ENCODE measurements at places on chromosomes 16 and 17.

DNA sequence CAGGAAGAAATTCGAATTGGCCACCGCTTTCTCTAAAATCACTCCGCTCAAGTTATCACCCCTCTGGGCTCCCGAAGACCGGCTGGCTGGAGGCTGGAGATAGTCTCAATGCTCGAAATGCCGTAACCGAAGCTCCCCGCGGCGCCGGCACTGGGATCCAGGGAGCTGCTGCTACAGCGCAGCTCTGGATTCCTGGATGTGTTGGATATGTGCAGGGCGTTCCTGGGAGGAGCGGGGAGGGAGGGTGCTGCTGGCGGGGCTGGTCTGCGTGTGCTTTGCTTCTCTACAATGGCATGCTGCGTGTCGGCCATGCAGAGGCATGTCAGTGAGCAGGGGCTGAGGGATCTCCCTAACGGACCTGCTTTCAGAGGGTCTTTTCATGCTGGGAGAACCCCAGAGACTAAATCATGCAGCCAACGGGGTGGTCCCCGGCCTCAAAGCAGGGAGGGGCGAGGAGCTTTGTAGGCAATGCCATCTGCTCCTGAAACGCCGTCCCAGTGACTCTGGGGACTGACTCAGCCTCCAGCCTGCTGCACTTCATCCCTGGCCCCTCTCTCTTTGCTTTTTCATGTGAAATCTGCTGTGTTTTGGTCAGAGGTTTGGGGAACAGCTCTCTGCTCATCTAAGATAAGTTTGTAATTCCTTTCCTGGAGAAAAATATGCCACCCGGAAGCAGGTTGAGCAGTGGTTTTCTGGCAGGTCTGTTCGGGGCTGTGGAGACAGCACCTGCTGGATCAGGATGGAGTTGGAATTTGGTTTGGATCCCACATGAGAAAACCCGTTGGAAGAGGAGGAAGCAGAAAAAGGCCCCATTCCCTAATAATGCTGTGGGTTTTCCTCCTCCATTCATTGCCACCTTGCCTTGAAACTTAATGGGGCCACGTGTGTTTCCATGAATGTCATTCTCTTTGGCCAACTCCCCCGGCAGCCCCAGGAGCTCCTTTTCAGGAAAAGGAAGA is 311.4 kb downstream of the SEC14L1 start:
- peak; percentile 84 for DNase-seq

GRCh38 chr17:8685381-8685780 is 54.9 kb upstream of the MYH10 start:
- DNase-seq: no peak

DNA sequence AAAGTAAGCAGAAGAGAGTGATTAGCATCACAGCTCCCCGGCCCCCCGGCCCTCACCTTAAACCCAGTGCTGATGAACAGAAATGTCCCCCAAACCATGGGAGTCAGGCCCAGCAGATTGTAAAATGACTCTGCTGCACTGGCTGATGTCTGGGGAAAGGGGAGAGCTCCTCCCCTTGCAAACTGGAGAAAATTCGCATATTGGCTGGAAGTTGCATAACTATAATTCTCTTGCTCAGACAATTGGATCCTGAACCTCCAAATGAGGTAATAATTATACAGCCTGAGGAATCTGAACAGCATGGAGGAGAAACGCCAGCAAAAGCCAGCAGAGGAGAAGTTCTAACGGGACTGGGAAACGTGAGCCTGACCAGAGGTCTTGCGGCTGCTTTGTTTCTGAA is 109.7 kb downstream of the C16orf95 start:
- DNase-seq: no peak

- DNase-seq: no peak
These were observed 451.9 kb downstream of the SLC39A11 start for GRCh38 chr17:72640415-72641165.

DNA sequence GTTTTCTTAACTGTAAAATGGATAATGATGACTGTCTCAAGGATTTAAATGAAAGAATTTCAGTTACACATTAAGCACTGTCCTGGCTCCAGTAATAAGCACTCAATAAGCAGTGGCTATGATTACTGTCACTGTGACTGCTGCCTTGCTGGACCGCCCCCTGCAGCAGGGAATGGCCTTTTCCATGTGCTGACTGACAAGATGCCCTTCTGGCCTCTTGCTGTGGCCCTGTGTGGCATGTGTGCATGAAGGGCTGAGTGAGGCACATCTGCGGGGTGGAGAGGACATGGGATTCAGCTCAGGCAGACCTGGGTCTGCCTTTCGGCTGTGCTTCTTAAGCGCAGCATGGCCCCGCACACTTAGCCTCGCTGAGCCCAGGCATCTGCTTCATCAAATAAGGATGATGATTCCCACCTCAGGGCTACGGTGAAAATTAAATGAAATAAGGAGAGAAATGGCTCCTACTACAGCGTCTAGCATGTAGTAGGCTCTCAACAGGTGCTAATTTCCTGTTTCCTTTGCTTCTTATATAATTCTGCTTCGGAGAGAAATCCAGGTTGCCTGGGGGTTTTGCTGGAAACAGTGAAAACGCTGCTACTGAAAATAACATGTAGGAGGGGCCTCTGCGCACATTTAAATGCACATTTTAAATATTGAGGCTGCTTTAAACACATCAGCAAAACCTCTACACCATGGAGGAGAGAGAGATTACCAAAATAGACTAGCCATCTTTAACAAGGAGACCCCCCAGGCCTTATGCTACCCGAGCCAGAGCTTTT is 183.9 kb downstream of the PARN start:
- peak; percentile 30 for DNase-seq

GRCh38 chr16:57231821-57232350 is 13.2 kb upstream of the ARL2BP start:
- no peak for DNase-seq

- no peak for DNase-seq
These were observed 82.5 kb upstream of the HSBP1 start for GRCh38 chr16:83725313-83725712.

DNA sequence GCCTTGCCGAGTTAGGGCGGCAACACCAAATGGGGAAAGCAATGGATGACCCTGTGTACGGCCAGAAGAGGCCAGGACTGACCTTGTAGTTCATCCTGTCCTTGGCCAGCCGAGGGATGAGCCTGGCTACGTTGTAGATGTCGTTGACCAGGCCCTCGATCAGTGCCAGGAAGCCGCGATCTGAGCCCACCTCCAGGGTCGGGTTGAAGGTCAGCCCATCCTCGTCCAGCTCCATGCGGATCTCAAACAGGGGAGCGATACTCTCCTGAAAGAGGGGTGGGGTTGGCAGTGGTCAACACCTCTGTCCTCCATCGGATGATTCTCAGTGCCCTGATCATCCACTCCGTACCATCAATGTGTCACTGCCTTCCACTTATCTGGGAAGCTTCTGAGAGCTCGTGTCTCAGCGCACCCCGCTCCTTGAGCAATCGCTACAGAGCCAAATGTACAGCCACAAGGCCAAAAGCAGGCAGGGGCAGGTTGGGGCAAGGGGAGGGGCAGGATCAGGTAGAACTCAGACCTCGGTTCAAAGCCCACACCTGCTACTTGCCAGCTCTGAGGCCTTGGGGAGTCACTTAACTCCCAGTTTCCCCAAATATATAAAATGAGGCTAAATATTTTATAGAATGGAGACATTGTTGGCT is 39.9 kb downstream of the DNAH17 start:
- no peak for DNase-seq

DNA sequence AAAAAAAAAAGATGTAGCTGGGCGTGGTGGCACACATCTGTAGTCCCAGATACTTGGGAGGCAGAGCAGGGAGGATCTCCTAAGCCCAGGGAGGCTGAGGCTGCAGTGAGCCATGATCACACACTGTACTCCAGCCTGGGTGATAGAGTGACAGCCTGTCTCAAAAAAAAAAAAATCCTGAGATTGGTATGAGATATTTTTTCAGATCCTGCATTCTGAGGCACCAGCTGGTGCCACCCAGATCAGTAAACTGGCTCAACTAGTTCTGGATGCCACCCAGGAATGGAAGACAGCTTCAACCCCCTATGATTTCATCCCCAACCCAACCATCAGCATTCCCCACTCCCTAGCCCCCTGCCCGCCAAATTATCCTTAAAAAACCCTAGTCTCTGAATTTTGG is 7.1 kb upstream of the GJC1 start:
- no peak for DNase-seq

DNA sequence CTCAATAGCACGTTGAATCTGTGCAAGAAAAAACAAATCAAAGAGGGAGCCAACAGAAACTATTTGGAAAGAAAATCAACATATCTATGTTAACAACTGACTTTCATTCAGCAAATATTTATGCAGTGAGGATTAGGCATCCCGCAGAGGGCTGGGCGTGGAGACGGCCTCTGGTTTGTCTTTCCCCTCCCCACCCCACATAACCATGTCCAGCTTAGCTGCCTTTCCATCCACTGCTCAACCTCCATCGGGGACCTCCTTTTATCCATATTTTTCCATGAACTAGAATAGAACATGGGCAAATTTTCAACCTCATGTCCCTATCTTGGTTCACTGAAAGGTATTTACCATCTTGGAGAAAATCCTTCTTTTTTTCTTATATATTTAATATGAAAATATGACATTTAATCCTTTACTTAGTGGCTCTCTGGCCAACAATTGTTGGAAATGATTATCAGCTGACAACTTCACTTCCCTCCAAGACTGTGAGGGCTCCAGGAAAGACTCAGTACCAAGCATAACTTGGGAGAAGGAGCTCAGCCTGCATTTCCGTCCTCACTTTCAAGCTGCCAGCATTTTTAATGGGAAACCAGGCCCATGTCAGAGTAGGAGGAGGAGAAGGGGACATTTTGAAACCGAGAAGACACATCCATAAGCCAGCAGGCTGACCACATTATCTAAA is 462.6 kb upstream of the MAF start:
- no peak for DNase-seq

- no peak for DNase-seq
These were observed 42.5 kb downstream of the ZNF267 start for GRCh38 chr16:31916056-31916488.

GRCh38 chr17:48630925-48631692 is 5.0 kb upstream of the HOXB9 start:
- DNase-seq: no peak

DNA sequence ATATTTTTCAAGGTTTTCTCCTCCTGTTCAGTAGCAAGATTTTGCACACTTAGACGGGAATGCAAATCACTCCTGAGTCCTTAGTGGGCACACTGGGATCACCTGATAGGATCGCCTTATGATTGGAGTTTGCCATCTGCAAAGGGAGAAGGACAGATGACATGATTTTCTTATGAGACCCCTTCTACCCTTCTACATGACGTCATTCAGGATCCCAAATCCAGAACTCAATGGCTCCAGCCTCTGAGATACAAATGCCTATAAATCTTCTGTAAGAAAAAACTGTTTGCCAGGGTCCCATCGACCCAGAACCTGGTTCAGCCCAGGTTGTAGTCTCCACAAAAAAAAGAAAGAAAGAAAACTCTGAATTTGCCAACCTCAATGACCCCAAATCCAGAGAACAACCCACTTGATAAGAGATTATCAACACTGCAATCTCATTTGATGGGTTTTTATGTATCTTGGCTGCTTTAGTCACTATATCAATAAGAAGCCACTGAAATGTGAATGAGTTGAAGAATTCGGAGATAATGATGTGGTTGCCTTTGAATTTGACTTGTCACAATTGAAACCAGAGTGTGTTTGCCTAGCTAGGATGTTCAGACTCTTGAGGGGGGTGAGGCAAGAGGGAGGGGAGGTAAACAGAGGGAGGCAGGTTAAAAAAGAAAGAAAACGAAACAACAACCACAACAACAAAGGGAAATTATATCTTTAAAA is 6.7 kb downstream of the ZNF423 start:
- no peak for DNase-seq

- DNase-seq: no peak
These were observed 7.2 kb downstream of the TP53I13 start for GRCh38 chr17:29575511-29576213.

DNA sequence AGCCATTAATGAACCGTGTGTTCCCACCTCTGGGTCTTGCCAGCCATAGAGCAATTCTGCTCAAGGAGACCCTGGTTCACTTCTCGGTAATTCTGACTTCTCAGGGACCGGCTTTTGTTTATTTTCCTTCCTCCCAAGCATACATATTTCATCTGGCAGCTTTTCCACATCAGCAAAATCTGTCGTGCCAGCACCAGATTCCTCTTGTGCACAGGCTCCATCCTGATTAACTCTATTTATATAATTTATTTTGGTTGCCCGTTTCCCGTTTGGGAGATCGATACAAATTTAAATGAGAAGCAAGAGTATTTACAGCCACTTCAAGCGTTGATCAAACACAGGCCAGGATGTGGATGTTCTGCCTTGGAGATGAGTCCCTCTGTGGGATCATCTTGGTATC is 161.9 kb upstream of the XYLT1 start:
- no peak for DNase-seq

DNA sequence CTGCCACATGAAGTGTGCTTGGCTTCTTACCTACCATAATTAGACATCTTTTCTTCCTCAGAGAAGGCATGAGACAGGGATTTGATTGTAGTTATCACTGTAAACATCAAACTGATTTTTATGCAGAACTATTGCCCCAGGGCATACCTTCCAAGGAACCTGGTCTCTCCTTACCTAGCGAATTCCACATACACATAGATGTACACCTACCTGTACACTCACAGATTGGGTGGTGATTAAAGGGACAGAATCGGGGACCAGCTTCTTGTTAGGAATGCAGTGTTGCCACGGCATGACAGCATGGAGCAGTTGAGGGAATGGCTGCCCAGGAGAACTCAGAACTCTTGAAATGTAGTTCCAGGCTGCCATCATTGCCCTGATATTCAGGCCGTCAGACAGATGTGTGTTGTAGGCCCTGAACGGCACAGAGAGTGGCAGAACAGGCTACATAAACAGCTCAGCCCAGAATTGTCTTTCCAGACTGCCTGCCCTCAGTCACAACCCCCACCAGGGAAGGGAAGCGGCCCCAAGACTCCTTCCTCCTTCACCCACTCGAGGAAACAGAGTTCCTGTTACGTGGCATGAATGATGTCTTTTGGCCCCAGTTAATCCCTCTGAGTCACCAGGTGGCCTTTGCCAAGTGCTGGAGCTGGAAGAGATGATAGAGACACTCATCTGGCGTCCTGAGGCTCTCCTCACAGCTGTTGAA is 17.8 kb upstream of the NAGLU start:
- DNase-seq: no peak

DNA sequence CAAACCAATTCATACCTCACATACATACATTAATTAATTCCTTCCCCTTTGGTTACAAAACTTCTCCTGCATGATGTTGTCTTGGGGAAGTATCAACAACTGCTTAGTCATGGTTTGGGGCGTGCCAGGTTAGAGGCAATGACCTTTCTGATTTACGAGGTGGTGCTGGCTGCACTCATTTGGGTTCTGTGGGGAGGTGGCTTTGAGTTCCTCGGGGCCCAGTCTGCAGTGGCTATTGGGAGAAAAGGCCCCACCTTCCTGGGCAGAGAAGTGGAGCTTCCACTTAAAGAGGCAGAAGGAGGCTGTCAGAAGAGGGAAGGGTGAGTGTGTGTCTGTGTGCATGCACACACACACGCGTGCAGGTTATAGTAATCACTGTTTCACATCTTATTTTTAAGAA is 10.2 kb upstream of the ETV4 start:
- no peak for DNase-seq

DNA sequence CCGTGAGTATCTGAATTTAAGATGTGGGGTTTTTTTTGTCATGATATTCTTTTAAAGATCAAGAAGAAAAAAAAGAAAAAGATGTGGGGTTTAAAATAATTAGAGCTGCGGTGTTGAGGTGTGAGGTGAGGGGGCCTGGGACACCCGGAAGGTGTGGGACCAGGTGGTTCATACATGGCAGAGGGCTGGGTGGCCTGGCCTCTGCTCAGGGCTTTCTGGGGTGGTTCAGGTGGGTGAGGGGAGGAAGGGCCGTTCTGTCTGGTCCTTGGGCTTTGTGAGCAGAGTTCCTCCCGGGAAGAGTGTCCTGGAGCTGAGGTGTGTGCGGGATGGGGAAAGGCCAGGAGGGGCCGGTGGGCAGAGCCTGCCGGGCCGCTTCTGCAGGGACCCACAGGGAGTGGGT is 5.0 kb downstream of the PRSS27 start:
- DNase-seq: no peak
